HFFc6 (cell line): ENCODE measurements at places on chromosomes 2 and 18. TPM values are rescaled to one million over a fixed set of nuclear protein-coding genes. Genes with fewer than 3 reads are reported as not detected.

Gene CCDC74B
- 4.5 to 6.3 TPM (median 4.6 TPM) in 3 replicates for total RNA-seq

Gene SULT1C2
- not detected in 2 replicates for total RNA-seq

Gene FHL2
- total RNA-seq, result 200 and 236 TPM in 2 replicates

- peaks cover 60% of the 10 kb centered on the region for H3K4me1 ChIP-seq
- peak overlapping the region; percentile 88 for H3K27ac ChIP-seq
- peaks cover 2% of the 10 kb centered on the region; the same call in 1 of the 2 replicates for H3K27me3 ChIP-seq
- H3K4me3 ChIP-seq, result peak overlapping the region; percentile 86
- no peak for DNase-seq
Measured at GRCh38 chr2:42918041-42918440, 125.7 kb upstream of the HAAO start.

Gene TACR1
- total RNA-seq, result 0.07 to 0.24 TPM (median 0.17 TPM) in 3 replicates
